Stimulated activated CD4-positive, alpha-beta T cell treated with anti-CD3 and anti-CD28 coated beads, Interleukin-2, amount 100 ng/mL, for 24 hours (primary cell): ENCODE measurements at places on chromosomes 16 and 17.
A peak's percentile ranks its signal among the peaks of the same experiment; 100 is the strongest.

DNA sequence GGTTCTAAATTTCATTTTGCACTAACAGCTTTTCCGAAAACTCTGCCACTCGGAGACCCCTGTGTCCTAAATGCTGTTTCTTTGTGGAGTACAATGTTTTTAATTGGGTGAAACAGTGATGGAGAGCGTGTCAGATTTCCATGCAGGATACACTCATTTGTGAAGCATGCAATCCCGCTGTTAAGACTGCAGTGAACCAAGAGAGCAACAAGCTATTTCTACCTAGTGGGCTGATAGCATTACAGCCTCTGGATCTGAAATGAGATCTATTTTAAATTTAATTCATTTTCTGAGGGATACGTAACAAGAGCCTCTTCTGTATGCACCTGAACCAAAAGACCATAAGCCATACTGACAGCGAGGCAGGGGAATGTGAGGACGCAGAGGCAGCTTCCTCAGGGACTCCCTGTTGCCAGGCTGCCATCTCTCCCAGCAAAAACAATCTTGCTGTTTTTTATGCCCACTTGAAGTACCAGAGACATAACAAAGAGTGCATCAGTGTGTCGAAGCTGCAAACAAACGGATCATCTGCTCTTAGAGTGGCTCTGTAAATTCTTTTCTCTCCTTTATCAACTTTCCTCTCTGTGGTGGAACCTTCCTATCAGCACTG is 199.9 kb upstream of the COX10 start:
- DNase-seq: no peak

DNA sequence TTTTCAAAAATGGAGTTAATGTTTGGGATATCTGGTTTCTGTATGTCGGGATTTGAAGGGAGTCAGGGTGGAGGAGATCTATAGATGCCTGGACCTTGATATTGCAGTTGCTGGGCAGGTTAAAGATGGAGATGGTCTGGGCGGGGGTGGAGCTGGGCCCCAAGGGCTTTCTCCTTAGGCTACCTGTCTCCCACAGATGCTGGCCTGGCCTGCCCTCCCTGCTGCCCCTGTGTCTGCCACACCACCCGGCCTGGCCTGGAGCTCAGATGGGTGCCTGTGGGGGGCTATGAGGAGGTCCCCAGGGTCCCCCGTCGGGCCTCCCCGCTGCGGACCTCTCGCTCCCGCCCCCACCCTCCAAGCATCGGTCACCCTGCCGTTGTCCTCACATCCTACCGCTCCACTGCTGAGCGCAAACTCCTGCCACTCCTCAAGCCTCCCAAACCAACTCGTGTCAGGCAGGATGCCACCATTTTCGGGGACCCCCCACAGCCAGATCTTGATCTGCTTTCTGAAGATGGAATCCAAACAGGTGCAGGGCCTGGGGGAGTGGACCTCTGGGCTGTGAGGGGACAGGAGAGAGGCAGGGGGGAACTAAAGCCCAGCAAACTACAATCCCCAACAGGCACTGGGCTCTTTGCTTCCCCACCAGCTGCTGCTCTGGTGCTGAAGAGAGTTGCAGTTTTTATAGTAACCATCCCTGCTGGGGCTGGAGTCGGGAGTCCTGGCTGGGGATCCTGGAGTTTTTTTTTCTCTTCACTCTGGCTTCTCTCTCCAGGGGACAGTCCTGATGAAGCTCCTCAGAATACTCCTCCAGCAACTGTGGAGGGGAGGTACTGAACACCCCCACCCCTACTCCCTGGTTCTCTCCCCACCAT is 2.9 kb downstream of the ARHGEF15 start:
- DNase-seq: no peak

DNA sequence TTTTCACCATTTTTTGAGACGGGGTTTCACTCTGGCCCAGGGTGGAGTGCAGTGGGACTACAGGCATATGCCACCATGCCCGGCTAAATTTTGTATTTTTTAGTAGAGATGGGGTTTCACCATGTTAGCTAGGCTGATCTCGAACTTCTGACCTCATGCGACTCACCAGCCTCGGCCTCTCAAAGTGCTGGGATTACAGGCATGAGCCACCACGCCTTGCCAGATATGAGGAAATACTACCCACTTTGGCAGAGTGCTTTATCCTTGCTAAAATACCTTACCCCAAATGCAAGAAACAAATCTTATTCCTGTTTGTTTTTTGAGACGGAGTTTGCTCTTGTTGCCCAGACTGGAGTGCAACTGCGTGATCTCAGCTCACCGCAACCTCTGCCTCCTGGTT is 62.9 kb upstream of the MGAT5B start:
- no peak for DNase-seq

DNA sequence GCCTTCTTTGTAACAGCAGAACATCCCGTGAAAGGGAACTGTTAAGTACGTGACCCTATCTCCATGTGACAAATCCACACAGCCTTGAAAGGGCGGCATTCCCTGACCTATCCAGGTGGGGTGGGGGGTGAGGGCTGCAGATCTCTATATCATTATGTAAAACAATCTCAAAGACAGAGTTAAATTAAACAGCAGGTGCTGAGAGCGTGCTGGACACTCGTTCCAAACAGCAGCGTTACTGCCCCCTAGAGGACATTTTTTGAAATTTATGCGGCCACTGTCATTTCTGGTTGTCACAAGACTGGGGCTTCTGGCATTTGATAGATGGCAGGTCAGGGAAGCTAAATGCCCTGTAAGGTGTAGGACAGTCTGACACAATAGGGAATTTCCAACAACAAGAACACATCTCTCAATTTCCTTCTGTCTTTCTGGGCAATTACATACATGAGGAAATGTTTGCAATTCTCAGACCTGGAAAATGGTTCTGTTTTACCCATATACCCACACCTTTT is 6.7 kb upstream of the SLC25A39 start:
- DNase-seq: peak; percentile 75

GRCh38 chr17:68908045-68908444 is 47.1 kb downstream of the ABCA8 start:
- DNase-seq: no peak

DNA sequence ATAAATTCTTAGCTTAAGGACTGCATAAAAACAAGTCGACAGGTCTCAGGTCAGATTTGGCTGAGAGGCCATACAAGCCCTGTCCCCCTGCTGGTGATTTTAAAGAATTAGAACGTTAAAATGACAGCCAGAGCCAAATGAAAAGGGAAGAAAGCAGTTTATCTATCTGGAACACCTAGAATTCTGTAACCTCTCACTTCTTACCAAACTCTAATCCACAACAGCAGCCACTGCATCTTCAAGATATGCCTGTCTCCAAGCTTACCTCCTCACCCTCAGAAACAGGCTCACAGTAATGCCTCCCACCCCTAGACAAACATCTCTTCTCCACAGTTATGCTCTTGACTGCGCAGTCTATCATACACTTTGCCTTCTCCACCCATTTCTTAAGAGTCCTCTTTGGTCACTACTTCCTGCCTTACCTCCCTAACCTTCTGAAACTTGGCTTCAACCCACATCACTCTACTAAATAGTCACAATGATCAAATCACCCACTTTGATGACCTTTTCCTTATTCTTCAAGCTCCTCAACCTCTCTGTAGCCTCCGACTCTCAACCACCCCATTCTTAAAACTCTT is 14.2 kb downstream of the ANKFY1 start:
- no peak for DNase-seq

GRCh38 chr17:27218719-27219488 is 75.0 kb upstream of the WSB1 start:
- no peak for DNase-seq

GRCh38 chr16:761625-762513 is 1.3 kb downstream of the MSLN start:
- DNase-seq: no peak

GRCh38 chr17:5587438-5588032 is 3.2 kb upstream of the NLRP1 start:
- DNase-seq: no peak

DNA sequence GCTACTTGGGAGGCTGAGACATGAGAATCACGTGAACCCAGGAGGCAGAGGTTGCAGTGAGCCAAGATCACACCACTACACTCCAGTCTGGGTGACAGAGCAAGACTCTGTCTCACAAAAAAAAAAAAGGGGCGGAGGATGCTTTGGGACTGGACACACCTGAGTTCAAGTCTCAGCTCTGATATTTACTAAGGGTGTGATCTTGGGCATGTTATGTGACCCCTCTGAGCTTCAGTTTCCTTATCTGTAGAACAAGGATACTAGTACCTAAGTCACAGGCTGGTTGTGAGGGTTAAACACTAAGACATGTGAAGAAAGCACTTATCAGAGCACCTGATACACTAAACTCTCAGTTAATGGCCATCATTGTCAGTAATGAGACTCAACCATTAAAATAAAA is 25.9 kb downstream of the HOXB1 start:
- no peak for DNase-seq

DNA sequence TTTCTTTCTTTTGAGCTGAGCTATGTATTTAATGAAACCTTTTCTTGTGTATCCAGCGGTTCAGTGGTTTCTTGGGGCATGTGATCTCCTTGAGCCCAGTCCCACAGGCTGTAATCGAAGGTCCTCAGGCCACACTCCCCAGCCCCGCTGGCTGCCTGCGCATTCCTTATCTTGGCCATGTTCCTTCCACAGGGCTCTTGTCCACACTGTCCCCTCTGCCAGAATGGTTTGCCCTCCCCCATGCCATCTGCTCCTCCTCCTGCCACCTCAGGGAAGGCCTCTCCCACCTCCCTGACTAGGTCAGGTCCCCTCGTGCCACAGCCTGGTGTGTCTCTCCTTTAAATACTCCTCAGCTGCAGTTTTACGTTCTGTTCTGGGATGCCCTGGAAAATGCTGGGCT is 12.1 kb upstream of the NLRC5 start:
- DNase-seq: no peak

DNA sequence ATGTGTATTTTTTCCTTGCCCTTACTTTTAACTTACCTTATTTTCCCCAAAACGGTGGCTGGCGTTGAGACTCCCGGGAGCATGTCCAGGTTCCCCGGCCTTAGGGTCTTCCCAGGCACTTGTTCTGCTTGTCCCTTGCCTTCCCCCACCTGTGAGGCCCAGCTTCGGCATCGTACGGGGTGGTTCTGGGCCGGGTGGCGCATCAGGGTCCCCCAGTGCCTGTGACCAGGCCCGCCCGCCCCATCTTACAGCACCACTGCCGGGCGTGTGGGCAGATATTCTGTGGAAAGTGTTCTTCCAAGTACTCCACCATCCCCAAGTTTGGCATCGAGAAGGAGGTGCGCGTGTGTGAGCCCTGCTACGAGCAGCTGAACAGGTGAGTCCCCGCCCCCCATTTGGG is 7.4 kb downstream of the HGS start:
- no peak for DNase-seq

DNA sequence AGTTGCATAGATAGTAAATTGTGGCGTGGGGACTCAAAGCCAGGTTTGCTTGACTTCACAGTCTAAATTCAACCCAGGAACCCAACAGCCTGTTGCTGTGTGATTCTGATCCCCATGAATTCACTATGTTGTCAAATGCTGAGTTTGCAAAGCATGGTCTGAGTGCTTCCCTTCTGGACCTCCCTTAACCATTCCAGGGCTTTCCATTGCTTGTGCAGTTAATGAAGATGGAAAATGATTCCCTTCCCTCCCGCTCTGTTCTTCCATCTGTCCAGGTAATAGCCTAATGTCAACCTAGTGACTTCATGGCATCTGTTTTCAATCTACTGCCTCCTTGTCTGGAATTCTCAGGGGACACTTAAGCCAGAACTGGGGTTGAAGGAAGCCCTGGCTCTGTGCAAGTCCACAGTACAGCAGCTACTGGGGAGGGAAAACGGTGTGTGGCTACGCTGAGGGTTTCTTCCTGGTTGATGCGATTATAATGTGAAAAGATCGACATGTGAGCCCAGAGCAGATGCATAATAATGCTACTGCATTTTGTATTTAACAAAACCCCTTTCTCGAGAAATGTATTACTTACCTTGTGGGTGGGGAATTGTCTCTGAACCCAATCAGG is 206.7 kb downstream of the CDH13 start:
- no peak for DNase-seq

GRCh38 chr17:81991684-81992305 is 14.4 kb downstream of the ASPSCR1 start:
- DNase-seq: no peak

DNA sequence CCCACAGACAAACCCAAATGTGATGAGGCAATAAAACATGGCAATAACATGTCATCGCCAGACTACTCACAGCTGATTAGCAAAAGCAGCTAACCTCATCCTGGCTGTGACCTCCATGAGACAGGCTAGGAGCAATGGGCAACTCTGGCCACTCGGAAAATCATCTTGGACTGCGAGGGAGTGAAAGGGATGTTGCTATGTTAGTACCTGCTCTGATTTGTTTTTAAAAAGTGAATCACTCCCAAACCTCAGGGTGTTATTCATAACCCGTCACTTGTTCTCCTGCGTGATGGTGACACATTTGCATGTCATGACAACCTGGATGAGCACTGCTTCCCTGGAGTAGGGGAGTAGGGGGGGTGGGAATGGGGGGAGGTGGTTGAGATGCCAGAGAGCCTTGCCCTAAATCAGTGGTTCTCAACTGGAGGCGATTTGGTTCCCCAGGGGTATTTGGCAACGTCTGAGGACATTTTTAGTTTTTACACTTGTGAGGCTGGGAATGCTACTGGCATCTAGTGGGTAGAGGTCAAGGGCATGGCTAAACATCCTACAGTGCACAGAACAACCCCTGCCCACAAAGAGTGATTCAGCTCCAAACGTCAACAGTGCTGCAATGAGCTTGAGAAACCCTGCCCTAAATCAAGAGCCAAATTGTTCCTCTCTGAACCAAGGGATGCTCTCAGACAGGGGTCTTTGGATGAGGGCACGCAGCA is 241.7 kb downstream of the SOX9 start:
- no peak for DNase-seq

GRCh38 chr17:1315409-1315808 is 35.9 kb downstream of the TRARG1 start:
- no peak for DNase-seq

DNA sequence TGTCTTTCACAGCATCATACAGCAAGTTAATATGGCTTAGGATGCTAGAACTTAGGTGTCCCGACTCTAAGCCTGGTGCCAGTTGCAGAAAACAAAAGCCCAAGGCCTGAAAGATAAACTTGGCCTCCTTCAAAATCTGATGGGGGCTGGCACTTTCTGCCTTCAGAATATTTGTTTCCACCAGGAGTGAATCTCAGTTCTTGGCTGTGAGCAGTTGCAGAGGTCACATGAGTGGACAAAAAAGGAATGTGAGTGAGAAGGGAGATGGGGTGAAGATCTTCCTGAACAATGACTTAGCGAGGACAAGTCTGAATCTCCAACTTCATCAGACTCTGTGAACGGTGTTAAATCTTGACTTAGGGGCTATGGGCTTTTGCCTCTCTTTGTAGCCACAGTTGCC is 46.6 kb downstream of the HOXB1 start:
- no peak for DNase-seq

DNA sequence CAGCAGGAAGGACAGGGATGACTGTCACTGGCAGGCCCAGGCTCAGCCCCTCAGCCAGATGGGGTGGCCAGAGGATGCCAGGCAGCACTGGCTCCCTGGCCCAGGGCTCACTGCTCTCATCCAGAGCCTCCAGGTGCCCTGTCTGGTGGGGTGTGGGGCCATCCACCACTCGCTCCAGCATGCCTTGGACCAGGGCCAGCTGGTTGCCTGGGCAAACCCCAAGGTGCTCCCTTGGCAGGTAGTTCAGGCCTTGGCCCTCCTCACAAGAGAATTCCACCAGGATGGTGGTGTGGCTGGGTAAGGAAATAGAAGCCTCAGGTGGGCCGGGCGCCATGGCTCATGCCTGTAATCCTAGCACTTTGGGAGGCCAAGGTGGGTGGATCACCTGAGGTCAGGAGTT is 29.4 kb downstream of the LGALS9 start:
- no peak for DNase-seq

GRCh38 chr17:39722965-39723848 is 7.1 kb downstream of the MIEN1 start:
- DNase-seq: peak; percentile 33

GRCh38 chr16:84524346-84524920 is 20.0 kb upstream of the MEAK7 start:
- DNase-seq: no peak

GRCh38 chr16:6977291-6977690 is 355.4 kb upstream of the RBFOX1 start:
- DNase-seq: no peak
